ENCODE measurements at places on chromosomes 3 and 15. TPM values are rescaled to one million over a fixed set of nuclear protein-coding genes. Genes with fewer than 3 reads are reported as not detected.

DNA sequence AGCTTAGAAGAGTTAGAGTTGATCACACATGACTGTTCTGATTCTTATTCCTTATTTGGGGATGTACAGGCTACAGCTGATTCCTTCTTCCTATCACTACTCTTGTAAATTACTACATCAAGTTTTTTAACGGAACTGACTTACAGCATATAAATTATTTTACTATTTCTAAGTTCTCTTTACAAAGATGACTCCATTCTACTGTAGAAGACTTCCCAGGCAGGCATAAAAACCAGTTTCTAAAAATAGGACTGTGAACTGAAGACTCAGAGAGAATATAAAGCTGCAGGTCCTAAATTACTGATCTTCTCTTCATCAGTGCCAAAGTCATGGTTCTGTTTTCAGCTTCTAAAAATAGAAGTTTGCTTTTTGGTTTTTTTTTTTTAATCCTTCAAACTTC lies 38.9 kb downstream of the ANO10 start:
- DNase-seq, result no peak

- DNase-seq, result no peak
Measured at GRCh38 chr3:54906763-54907162, 21.1 kb downstream of the LRTM1 start.

GRCh38 chr3:101377796-101378195 lies 57.4 kb upstream of the IMPG2 start:
- peak; percentile 3 for DNase-seq

DNA sequence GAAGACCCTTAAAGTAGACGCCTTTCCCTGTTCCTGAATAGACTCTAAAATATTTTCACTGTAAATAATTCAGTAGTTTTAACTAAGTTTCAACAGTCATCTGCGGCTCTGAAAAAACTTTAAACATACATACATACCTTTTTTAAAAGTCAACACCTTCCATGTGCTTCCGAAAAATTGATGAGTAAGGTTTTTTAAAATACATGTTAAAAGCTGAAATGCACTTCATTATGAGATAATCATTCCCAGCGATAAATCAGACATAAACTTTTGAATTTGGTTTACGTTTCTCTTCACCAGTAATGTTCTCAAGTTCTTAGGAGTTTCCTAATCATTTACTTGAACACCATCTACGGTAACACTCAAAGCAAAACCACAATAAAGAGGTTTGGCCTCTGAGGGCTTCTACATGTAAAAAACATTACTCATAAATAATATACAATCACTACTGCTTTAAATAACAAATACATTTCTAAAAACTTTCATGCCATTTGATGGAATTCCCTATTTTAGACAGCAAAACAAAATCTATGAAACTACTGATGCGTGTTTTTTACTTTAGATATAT lies 403.5 kb downstream of the SHQ1 start:
- DNase-seq, result peak; percentile 16

GRCh38 chr15:55637086-55637485 lies 48.9 kb upstream of the PYGO1 start:
- no peak for DNase-seq

DNA sequence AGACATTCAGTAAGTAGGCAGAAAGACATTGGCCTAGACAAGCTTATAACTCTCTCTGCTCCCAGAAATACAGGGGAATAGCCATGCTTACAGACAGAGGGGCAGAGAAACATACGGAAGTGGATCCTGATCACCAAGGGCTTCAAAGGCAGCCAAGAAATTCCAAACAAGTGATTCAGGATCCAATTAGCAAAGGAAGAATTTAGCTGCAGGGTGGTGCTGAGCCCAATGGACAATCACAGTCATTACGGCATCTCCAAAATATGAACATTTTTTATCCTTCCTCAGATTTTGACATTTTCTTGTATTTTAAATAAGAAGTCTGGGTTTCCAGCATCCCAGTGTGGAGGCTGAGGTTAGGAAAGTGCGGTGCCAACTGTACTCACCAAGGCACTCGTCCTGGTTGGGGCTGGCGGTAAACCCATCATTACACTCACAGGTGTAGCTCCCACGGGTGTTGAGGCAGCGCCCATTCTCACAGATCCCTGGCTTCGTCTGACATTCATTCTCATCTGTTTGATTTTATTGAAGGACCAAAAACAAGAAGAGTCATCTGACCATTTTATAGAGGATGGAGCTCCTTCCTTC lies 96.8 kb downstream of the DUT start:
- peak; percentile 98 for DNase-seq

DNA sequence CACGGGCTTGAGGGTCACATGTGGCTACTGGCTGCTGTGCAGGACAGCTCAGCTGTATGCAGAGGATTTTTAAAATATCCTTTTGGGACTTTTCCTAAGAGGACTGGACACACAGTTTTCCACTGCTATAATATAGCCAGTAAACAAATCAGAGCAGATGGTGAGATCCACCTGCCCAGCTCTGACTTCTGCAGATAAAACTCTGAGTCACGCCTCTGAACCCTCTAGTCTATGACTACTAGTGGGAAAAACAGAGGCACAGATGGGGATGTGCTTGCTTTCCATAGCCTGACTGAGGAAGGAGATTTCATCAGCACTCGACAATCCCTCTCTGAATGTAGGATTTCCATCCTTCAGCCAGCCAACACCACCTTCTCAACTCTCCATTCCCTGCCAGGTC lies 45.1 kb downstream of the COLQ start:
- peak; percentile 15 for DNase-seq

NEK11 gene
- total RNA-seq, result 5.0 TPM

GRCh38 chr3:178095522-178095921 lies 440.7 kb upstream of the KCNMB2 start:
- no peak for DNase-seq

TMED3 gene
- total RNA-seq, result 119 TPM

DNA sequence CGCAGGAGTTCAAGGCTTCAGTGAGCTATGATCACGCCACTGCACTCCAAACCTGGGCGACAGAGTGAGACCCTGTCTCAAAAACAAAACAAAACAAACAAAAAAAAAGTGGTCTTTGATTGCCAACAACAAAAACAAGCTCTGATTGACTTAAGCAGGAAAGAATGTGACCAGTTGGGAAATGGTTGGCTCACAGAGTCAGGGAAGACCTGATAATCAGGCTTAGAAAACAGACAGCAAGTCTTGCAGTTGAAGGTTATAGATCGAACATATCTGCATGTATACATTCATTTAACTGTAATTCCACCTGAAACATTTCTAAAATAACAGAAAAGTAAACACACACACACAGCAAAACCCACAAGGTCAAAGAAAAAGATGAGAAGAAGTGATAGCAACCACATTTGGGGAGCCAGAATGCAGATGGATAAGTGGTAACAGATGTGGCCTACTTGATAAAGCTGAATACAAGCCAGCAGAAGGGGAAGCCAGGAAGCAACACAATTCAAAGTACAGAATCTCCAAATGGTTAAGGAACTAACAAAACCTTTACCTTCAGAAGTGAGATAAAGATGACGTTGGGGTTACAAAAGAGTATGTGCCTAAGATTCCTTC lies 699.9 kb upstream of the ZNF385D start:
- DNase-seq, result peak; percentile 83

DNA sequence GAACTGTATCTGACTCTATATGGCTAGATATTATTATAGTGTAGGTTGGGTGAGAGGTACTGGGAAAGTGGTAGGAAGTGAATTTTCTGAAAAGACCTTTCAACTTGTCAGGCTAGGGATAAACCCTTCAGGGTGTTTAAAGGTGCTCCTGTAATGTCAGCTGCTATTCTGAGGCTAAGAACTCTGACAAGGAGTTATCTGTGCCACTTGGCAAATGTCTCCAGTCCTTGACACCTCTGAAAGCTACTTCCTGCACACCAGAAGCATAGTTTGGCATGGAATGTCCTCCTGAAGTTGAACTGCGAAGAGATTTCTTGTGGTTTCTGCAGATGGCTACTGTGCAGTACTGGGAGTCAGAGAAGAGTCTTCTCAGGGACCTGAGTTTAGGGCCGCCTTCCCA lies 194.3 kb downstream of the CDIN1 start:
- no peak for DNase-seq

GRCh38 chr3:120102674-120103073 lies 8.4 kb upstream of the GSK3B start:
- no peak for DNase-seq

- no peak for DNase-seq
Measured at GRCh38 chr3:48042071-48042760, 26.0 kb upstream of the MAP4 start.

DNA sequence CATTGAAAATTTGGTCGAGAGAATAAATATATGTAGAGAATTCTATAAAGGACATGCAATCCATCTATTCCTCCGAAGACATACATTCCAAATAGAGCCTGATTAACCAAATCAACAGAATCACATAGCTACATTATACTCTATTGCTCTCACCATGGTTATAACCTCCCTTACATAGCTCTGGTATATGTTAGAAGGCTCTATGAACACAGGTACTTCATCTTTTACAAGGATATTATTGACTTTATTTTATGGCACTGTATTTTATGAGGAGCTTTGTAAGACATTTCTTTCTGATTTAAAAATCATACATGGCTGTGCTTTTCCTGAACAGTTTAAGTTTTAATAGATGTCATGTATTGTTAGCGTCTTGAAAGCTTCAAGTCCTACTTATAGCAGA lies 4.8 kb downstream of the IGSF10 start:
- no peak for DNase-seq

- DNase-seq, result peak; percentile 89
Measured at GRCh38 chr15:60932051-60932915, 296.8 kb downstream of the RORA start.

- DNase-seq, result no peak
Measured at GRCh38 chr15:63312286-63312685, 34.9 kb downstream of the APH1B start.

DUOXA2 gene
- total RNA-seq, result not detected

DNA sequence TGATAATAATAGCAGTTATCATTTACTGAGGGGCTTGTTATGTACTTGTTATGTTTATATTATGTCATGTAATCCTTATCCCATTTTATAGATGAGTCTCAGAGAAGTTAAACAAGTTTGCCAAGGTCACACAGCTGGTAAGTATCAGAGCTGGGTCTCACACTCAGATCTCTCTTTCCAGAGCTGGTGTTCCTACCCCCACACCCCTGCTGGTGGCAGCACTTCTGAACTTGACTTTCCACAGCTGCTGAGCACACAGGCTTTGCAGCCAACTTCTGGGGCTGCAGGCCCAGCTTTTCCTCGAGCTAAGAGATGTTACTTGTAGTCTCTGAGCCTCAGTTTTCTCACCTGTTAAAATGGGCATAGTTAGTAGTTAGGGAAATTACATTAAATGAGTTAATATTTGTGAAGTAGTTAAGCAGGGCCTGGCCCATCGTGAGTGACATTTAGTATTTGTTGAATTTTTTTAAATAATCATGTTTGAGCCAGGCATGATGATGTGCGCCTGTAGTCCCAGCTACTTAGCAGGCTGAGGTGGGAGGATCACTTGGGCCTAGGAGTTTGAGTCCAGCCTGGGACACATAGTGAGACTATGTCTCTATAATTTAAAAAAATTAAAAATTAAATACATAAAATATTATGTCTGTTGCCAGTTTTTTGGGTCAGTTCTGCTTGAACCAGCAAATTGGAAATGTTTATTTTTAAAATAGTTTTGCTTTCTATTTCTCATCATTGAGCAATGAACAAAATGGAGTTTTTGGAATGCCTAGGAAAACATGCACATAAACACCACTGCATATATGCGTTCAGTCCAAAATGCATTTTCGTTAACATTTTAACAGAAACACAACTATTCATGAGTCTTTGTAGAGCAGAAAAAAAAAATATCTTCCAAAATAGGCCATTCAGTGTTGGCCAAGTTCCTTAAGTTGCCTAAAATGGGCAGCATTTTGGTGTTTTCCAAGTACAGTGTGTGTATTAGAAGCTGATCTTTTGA lies 87.3 kb downstream of the SMAD6 start:
- DNase-seq, result peak; percentile 54

DNA sequence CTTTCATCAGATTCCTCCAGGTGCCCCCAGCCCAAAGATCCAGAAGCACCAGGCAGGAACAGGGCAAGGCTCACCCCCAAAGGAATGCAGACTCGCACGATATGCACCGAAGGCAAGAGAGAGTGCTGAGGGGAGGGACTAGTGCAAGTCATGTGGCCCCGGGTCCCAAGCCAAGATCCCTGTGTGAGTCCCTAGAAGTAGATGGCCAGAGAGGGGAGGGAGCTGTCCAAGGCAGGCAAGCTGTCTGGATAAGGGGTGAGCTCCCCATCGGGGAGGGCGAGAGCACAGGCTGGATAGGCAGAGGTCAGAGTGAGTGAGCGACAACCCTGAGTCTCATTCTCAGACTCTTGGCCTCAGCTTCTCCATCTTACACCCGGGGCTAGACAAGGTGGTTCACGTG lies 171.5 kb upstream of the LINGO1 start:
- no peak for DNase-seq

GRCh38 chr15:25678500-25678855 lies 184.6 kb downstream of the ATP10A start:
- no peak for DNase-seq

EIF4G1 gene
- total RNA-seq, result 164 TPM

DNA sequence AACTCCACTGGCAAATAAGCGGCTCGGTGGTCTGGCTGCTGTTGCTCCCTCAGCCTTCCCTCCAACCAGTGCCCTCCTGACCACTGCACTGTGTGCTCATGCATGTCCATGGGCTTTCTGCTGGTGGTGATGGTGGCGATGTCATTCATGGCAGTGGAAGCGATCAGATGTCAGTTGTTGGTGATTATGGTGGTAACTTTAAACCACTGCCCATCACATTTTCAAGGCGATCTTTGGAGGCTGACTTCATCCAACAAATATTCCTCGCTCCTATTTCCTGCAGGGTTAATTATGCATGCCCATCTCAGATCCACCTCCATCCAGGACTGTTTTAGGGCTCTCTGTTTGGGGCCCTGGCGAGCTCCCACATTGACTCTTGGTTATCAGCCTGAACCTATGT lies 13.4 kb upstream of the HCN4 start:
- DNase-seq, result no peak
